CD4-positive, alpha-beta T cell (primary cell): ENCODE measurements at places on chromosomes 3 and 15. TPM values are rescaled to one million over a fixed set of nuclear protein-coding genes. Genes with fewer than 3 reads are reported as not detected.

CAPN3 gene
- total RNA-seq, result 8.7 TPM

STRIT1 gene
- not detected for total RNA-seq

GRK7 gene
- 0.22 TPM for total RNA-seq

NME9 gene
- total RNA-seq, result not detected

DNA sequence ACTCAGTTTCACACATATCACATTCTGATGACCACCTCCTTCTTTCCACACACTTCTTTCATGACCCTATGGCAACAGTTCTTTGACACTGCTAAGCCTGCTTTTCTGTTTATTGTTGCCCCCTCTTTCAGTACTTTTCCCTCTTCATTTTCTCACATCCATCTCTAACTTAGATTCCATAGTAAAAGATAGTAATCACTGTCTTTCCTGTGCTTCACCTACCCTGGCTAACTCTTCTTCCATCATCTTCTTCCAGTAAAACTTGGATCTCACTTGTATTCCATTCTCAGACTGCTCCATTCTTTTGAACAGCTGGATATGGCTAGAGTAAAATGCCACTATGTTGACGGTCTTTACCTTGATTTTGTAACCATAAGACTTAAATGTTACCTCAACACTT lies 632.6 kb upstream of the TGFBR2 start:
- H3K4me1 ChIP-seq, result no peaks in the 10 kb centered on the region
- H3K27me3 ChIP-seq, result no peaks in the 10 kb centered on the region
- no peak for DNase-seq
- H3K36me3 ChIP-seq, result no peaks in the 10 kb centered on the region
- H3K27ac ChIP-seq, result no peak overlapping the region

DNA sequence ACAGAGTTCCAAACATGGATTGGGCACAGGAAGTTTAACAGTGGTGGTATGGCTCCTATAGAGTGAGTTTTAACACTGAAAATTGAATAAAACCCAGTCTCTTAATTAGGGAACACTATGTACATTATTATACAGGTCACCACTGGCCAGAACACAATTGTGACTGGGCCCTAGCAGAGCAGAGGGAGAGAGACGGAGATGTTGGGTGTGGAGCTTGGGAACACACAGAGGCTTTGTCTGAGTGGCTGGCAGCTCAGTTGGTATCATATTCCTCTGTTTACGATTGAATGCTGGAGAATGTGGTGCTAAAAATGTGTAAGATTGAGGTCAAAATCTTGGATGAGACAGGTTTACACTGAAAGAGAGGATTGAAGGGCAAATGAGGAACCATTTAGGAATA lies 6.8 kb upstream of the MOBP start:
- no peak overlapping the region for H3K4me3 ChIP-seq
- H3K27ac ChIP-seq, result no peak overlapping the region
- DNase-seq, result no peak
- no peaks in the 10 kb centered on the region for H3K27me3 ChIP-seq

- H3K27ac ChIP-seq, result no peak overlapping the region
- no peak overlapping the region for H3K4me3 ChIP-seq
- no peak for DNase-seq
- H3K36me3 ChIP-seq, result peaks cover 8% of the 10 kb centered on the region
- no peaks in the 10 kb centered on the region for H3K27me3 ChIP-seq
Observed at GRCh38 chr15:64667736-64668161, 107.6 kb downstream of the RBPMS2 start.

- no peaks in the 10 kb centered on the region for H3K36me3 ChIP-seq
- H3K4me1 ChIP-seq, result peaks cover 20% of the 10 kb centered on the region
- no peak within 1 kb of the TSS for H3K27ac ChIP-seq
- H3K27me3 ChIP-seq, result peaks cover 58% of the 10 kb centered on the region
- peak; percentile 40 for DNase-seq
Observed at GRCh38 chr15:78811124-78811824, at the start of gene ADAMTS7. Gene ADAMTS7, minus strand, starts transcription at chr15:78811464. Its CDS starts 244 bp downstream, at chr15:78811220.

DNA sequence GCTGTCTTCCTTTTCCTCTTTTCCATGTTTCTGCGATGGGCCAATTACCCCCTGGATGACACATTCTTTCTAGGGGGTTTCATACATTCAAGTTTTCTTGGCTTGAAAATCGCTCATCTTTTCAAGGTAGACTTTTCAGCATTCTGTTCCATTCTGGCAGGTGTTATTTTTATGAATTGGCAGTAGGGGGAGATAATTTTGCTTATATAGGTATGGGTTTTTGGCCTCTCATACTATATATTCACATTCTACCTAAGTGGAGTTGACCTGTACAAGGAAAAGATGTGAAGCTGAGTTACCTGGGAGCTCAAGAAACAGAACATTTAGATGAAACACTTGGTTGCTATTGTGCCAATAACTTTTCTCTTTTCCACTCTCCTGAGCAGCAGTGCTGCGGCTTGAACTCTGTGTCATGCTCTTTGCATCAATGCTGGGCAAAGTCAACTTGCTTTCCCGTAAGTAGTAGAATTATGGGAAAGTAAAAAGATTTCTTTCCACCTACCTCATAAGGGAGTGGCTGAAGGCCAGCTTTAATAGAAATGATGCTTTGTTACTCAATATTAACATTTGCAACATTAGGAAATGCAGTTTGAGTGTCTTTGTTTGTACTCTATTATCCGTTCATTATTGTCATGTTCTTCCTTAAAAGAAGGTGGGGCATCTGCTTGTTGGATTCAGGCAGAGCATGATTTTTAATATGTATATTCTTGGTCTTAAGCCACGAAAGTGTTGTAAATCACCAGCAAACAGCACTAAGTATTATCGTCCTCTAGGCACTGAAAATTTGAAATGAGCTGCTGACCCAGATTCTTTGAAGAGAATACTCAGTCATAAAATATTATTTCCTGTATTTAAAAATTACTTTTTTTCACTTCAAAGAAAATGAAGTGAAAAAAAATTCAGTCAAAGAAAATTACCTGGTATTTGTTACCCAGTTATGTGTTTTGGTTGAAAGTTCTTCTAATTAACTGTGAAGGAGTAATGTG lies 27.7 kb upstream of the MFSD1 start:
- no peaks in the 10 kb centered on the region for H3K27me3 ChIP-seq
- DNase-seq, result no peak
- H3K4me1 ChIP-seq, result no peaks in the 10 kb centered on the region
- H3K36me3 ChIP-seq, result no peaks in the 10 kb centered on the region
- H3K4me3 ChIP-seq, result no peak overlapping the region

DNA sequence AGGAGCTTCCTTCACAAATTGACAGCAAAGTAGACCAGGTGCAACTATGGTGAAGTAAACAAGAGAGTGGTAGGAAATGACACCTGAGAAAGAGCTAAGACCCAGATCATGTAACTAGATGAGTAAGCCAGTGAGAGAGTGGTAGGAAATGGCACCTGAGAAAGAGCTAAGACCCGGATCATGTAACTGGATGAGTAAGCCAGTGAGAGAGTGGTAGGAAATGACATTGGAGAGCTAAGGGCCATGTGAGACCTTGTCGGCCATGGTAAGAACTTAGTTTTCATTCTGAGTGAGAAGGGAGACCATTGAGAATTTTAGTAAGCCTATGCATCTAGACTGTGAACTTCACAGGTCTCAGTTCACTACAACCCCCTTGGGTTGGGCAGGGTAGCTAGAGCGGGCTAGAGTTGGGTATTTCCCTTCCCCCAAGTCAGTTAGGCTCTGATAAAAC lies 5.4 kb upstream of the SENP7 start:
- peak overlapping the region; percentile 20 for H3K4me3 ChIP-seq
- no peaks in the 10 kb centered on the region for H3K36me3 ChIP-seq

- DNase-seq, result peak; percentile 92
- peak overlapping the region; percentile 91 for H3K27ac ChIP-seq
- no peaks in the 10 kb centered on the region for H3K36me3 ChIP-seq
- H3K4me3 ChIP-seq, result peak overlapping the region; percentile 15
- peaks cover 39% of the 10 kb centered on the region for H3K4me1 ChIP-seq
Observed at GRCh38 chr15:69468241-69469121, 15.9 kb downstream of the RPLP1 start.

- no peaks in the 10 kb centered on the region for H3K36me3 ChIP-seq
- no peak overlapping the region for H3K4me3 ChIP-seq
- no peak overlapping the region for H3K27ac ChIP-seq
- no peaks in the 10 kb centered on the region for H3K27me3 ChIP-seq
- H3K4me1 ChIP-seq, result no peaks in the 10 kb centered on the region
Observed at GRCh38 chr3:161035711-161036110, 69.4 kb downstream of the B3GALNT1 start.

- no peaks in the 10 kb centered on the region for H3K36me3 ChIP-seq
- H3K4me3 ChIP-seq, result no peak overlapping the region
- no peak overlapping the region for H3K27ac ChIP-seq
Observed at GRCh38 chr3:157938154-157938779, 168.0 kb downstream of the SHOX2 start.

GRCh38 chr3:152443212-152444023 lies 174.7 kb downstream of the MBNL1 start:
- peaks cover 43% of the 10 kb centered on the region for H3K36me3 ChIP-seq
- no peak for DNase-seq
- H3K4me1 ChIP-seq, result peaks cover 13% of the 10 kb centered on the region
- no peak overlapping the region for H3K27ac ChIP-seq

DNA sequence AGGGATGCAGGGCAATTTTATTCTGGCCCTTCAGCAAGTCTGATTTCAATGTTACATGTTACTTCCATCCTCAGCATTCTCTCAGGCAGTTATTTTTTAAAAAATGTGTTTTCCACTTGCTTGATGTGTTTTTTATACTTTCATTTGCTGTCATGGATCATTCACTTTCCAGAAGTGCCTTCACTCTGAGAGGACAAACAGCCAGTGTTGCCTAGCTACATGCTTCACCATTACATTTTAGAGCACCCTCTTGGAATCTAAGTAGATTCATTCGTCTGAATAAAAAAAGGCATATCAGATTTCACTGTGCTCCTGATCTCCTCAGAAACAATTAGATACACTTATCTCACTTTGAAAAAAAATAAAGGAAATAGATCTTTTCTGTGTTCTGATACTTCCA lies 93.6 kb upstream of the POU1F1 start:
- no peaks in the 10 kb centered on the region for H3K4me1 ChIP-seq
- no peaks in the 10 kb centered on the region for H3K27me3 ChIP-seq
- DNase-seq, result no peak
- no peaks in the 10 kb centered on the region for H3K36me3 ChIP-seq
- no peak overlapping the region for H3K4me3 ChIP-seq
